ENCODE measurements at places on chromosomes 16 and 17.

DNA sequence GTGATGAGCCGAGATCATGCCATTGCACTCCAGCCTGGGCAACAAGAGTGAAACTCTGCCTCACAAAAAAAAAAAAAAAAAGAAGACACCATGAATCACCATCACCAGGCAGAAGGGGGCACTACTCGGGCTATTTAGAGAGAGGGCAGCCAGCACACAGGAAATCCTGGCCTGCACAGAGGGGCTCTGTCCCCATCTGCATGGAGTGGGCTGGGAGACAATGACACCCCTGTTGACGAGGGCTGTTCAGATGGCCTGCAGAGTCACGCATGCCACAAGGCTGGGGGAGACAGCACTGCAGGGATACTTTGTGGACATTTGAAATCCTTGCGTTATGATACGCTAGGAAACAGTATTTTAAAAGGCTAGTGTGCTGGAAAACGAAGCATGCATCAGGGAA, 48.3 kb downstream of the CUEDC1 start:
- no peak for DNase-seq

- DNase-seq, result no peak
Measured at GRCh38 chr17:29061036-29061435, 18.1 kb downstream of the PIPOX start.

GRCh38 chr17:49494986-49495841, at the start of gene NGFR:
Gene NGFR (plus strand): TSS chr17:49495293. CDS start chr17:49495418, 125 bp downstream.
- peak; percentile 62 for DNase-seq

DNA sequence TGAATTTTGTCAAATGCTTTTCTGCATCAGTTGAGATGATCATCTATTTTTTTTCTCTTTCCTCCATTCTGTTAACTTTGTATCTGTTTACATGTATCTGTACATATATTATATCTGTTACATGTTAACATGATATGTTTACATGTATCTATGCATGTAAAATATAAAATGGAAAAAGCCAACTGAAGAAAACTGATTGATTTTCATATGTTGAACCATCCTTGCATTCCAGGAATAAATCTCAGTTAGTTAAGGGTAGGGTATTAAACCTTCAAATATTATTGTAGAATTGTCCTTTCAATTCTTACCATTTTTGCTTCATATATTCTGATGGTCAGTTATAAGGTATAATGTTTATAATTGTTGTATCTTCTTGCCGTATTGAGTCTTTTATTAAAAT, 336.1 kb downstream of the ZFHX3 start:
- no peak for DNase-seq

GRCh38 chr17:49882434-49882833, 34.6 kb upstream of the TAC4 start:
- no peak for DNase-seq

GRCh38 chr17:75338335-75338734, 49.1 kb upstream of the SLC25A19 start:
- DNase-seq, result no peak

GRCh38 chr17:65898651-65899050, 293.3 kb downstream of the CEP112 start:
- no peak for DNase-seq

DNA sequence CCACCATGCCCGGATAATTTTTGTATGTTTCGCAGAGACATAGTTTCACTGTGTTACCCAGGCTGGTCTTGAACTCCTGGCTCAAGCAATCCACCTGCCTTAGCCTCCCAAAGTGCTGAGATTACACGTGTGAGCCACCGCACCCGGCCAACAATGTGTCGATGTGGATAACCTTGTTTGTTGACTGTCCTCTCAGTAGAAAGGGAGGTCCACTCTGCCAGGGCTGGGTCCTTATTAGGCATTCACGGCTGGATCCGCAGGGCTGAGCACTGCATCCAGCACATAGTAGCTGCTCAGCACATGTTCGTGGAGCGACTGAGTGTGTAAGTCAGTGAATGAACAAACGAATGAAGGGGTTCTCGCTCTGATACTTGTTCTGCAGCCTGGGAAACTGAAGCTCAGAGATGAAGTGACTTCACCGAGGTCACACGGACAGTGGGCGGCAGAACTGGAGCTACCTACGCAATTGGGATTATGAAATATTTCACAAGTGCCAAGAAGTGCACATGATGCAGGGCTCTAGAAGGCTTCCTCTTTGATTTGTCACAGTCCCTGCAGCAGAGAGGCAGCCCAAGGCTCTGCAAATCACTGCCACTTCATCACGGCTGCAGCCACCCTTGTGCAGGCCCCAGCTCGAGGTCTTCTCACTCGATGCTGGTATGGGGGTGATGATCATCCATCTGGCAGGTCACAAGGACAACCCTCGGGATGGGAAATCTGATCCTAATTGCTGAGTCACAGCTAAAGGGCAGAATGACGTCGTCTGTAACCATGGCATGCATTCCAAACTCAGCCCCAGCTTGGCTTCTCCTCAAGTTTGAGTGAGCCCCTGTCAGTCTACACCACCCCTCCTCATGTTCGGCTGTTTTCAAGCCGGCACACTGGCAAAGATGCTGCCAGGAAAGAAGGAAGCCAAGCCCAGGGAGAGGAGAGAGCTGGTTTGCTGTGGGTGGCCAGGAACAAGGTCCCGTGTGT, 28.0 kb upstream of the SNN start:
- no peak for DNase-seq
